ENCODE measurements at places on chromosomes 2 and 18. TPM values are rescaled to one million over a fixed set of nuclear protein-coding genes. Genes with fewer than 3 reads are reported as not detected.

UGT1A10 gene
- total RNA-seq, result not detected

DYNAP gene
- not detected for total RNA-seq

VIL1 gene
- total RNA-seq, result not detected

COL6A3 gene
- total RNA-seq, result 64.9 TPM

GREB1 gene
- total RNA-seq, result 9.0 TPM

CCDC138 gene
- total RNA-seq, result 1.00 TPM

IL1A gene
- not detected for total RNA-seq

CD8B gene
- 0.46 TPM for total RNA-seq

IL36G gene
- total RNA-seq, result not detected

DCDC2C gene
- not detected for total RNA-seq

CENPA gene
- 0.51 TPM for total RNA-seq

All from Right ventricle myocardium superior (tissue), 1 donor.